ENCODE measurements at places on chromosomes 1 and 21.

DNA sequence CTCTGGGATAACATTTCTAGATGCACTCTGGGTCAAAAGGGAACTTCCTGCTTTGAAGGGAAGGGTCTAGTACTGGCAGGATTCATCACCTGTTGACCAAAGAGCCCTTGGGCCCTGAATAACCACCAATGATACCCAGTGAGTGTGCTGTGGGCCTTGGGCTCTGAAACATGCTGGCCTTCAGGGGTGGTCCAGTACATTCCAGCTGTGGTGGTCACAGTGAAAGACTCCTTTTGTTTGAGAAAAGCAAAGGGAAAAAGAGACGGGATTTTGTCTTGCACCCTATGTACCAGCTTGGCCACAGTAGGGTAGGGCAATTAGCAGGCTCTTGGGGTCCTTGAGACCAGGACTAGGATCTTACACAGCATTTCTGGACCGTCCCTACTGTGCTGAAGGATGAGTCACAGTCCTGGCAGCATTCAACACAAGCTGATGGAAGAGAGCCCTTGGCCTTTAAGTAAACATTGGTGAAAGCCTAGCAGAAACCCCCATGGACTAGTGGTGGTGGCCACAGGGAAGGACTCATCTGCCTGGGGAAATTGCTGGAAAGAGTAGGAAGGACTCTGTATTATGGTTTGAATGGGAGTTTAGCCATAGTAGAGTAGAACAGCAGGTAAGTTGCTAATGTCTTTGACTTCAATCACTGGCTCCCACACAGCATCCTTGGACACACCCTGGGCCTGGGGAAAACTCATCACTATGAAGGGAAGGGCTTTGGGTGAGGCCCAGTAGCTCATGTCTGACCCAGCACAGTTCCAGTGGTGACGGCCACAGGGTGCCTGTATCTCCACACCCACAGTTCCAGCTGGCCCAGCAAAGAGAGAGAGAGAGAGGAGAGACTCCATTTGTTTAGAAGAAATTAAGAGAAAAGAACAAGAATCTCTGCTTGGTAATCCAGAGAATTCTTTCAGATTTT lies 87.5 kb downstream of the COL24A1 start:
- DNase-seq: no peak

DNA sequence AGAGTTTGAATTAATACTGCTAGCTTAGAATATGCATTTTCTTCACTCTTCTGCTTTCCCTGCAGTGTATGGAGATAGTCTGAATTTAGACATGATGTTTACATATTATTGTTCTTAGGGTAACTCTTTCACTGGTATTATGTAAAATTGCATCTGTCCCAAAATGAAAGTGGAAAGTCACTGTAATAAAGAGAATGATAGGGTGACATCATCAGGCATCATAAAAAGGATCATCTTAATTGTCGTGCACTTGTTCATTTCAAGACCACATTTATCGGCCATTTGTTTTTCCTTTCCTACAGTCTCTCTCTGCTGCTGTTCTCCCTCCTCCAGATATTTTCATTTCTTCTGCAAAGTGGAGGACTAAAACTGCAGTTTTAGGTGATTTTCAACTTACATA lies 61.9 kb upstream of the ZNF281 start:
- DNase-seq: no peak

GRCh38 chr1:228096416-228097332 lies 6.5 kb downstream of the C1orf35 start:
- DNase-seq: no peak

DNA sequence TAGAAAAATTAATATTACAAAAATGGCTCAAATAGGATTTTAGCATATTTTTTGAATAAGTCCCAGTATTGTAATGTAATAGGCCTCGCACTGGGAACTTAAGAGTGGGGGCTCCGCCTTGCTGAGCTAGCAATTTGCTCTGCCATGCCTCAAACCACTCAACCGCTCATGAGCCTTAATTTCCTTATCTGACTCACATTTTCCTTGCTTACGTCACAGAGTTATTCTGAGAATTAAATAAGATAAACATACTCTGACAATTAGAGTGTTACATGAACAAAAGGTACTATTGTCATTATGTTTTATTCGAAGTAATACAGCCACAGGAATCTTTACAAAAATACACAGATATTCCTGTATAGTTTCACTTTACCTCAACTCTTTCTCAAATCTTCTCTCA lies 108.1 kb downstream of the SLC44A5 start:
- DNase-seq: peak; percentile 4

DNA sequence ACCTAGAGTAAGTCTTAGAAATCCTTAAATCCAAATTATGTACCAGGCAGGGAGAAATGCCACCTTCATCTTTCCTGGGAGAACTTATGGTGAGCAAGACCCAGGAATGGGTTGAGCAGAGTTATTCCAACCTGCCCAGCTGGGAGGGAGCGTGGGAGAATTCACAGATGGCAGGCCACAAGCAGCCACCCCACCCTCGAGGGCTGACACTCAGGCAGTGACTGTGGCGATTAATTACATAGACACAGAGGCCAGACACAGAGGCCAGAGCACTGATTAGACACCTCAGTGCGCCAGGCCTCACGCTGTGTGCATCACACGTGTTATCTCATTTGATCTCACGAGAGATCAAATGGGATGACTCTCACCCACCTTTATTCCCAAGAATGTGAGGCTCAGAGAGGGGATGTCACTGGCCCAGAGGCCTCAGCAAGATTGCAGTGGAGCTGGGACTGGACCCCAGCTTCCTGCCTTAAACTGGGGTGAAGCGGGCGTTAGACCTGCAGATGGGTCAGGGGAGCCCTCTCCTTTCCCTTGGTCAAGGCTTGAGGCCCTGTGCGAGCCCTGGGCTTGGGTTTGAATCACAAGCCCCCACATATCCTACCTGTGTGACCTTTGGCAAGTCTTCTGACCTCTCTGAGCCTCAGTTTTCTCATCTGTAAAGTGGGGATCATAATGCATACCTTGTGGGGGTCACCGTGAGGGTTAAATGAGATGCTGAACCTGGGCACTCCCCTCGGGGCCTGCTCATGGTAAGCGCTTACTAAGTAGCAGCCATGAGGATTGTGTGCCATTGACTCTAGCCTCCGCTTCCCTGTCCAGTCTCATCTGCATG lies 28.8 kb upstream of the PADI4 start:
- DNase-seq: no peak

DNA sequence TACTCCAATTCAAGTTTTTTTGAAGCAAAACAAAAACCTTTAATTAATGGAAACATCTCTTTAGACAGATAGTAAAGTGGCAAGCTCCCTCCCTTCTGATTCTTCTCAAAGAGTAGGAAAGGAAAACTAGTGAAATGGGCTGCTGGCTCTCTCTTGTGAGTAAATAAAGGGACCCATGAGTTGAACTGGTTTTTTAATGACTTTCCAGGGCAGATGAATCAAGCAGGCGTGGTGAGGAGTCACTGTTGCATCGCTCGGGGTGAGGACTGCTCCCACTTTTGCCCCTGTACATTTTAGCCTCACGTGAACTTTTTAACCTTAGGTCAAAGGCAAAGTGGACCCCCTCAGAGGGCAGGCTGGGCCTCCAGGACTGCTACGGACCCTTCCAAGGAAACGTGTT lies 64.8 kb downstream of the ABCA4 start:
- no peak for DNase-seq

DNA sequence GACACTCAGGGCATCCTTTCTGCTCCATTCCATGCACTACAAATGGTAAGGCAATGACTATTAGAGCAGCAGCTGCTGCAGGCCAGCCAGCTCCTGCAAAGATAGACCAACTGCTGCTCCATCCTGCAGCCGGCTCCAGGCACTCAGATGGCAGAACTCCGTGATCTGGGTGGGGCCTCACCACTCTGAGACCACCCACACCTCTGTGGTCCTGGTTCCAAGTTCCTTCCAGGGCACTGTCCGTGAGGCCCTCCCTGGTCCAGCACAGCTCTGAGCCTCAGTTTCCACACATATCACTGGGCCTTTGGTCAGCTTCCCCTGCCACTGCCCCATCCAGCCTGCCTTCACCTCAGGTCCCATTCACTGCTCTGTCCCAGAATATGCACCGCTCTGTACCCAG lies 114.7 kb downstream of the DMRTB1 start:
- no peak for DNase-seq

DNA sequence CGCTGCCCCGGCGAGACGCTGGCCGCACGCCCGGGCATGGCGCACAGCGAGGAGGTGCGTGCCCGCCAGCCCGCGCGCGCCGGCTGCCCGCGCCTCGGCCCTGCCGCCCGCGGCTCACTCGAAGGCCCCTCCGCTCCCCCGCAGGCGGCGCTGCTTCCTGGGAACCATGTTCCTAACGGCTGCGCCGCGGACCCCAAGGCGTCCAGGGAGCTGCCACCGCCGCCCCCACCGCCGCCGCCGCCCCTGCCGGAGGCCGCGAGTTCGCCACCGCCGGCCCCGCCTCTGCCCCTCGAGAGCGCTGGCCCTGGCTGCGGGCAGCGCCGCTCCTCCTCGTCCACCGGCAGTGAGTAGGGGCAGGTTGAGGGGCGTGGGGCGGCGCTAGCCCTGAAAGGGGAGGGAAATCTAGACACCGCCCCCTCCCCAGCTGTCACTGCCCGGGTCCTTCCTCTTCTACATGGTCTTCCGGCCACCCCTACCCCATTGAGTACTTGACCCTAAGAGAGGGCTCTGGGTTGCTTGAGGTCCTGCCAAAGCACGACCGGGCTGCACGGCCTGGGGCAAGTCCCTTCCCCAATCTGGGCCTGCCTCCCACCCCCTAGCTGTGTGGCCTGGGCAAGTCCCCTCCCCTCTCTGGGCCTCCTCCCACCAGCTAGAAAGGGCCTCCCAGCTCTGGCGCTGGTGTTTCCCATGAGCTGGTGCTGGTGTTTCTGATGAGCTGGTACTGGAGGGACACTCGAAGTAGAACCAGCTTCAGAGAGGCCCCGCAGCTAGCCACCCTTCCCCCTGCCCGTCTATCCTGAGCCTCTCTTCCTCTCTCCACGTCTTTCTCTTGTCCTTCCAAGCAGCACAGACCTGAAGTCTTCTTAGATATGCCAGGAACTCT lies 17.0 kb downstream of the TNFRSF25 start:
- DNase-seq: no peak

DNA sequence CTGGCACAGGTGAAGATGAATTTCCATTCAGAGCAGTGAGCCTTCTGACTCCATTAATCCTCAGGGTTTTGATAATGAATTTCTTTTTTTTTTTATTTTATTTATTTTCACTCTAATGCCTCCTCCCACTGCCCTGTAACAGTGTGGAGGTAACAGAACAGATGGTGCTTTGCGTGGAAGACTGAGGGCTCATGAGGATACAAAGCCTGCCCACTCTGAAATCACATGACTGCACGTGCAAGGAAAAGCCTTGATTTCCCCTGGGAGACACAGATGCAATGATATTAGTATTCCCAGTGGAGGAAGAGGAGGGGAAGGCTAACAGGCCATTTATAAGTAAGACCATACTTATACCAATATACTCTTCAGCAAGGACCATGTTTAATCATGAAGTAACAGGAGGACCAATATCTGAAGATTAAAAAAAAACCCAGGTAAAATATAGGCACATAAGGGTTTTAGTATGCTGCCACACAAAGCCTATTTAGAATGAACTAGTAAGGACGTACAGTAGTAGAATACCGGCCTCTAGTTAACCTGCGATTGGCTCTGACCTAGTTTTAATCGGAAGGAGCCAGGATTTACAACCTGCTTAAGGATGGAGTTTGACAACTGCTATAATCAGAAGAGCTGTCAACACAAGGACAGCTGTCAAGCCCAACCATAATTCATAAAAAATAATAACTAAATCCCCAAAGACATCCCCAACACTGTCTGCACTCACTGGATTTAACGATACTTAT lies 69.6 kb downstream of the LHX4 start:
- DNase-seq: no peak

GRCh38 chr1:226549094-226549936 lies 751 bp downstream of the STUM start:
- no peak for DNase-seq

- no peak for DNase-seq
These were observed 47.8 kb upstream of the COL6A2 start for GRCh38 chr21:46049890-46050667.

DNA sequence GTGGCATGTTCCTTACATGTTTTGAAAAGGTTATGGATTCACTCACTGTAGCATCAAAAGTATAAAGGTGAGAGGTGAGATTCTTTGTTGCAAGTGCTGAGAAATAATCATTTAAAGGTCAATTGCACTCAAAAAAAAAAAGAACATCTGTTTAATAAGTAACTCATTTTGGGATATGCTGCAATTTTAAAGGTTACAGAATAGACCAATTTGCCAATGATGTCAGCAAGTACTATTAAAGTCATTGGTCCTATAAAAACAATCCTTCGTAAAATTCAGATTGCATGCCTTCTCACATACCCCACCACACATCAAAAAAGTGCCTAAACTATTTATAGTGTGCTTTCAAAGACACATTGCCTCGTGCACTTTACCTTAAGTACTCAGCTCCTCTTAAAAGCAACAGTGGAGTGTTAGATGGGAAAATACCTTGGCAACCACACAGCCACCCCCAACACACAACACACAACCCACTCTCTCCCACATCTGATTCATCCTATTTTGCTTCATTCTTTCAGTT lies 218.2 kb upstream of the ADGRL2 start:
- DNase-seq: no peak

GRCh38 chr1:172125812-172126430 lies 284.6 kb downstream of the DNM3 start:
- DNase-seq: no peak

GRCh38 chr1:4690951-4691675 lies 36.7 kb downstream of the AJAP1 start:
- no peak for DNase-seq

DNA sequence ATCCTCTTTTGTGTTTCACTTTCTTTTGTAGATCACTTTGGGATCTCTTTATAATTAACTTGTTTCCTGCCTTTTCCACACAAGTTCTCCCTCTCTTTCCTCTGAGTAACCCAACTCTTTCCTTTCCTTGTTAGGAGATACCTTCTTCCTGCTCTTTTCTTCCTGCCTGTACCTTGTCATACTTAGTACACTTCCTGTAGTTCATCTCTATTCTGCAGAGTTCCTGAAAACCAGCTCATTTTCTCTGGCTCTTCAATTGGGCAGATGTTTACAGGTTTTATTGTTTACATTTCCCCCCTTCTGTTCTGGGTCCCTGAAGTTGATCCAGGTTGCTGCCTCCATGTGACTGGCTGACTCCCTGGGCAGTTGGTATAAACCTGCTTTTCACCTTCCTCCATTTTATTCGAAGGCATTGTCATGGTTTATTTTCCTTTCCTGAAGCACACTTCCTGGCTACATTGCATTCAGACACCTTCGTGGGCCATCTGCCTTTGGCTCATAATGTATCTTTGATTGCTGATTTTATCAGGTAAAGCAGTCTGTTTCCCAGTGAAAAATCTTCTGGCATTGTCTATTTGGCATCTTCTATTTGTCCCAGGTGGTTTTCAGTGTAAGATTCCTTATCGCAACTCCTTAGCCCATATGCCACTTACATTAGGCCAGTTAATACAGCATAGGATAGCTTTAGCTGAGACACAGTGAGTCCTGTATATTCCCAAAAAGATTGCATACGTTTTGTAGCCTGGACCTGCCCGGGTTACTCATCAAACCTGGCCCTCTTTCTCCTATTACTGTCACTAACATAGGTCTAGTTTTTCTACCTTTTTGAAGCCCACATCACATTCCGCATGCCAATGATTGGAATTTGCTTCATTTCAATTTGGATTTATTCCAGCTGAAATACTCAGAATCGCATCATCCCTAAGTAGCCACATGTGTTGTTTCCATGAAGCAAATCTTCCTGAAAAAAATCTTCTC lies 15.4 kb downstream of the CTH start:
- DNase-seq: no peak
